ENCODE measurements at places on chromosomes 1 and 21.

- DNase-seq = no peak
These were observed 44.8 kb upstream of the ABCG1 start for GRCh38 chr21:42174173-42174572.

- no peak for DNase-seq
These were observed 110.8 kb upstream of the ADGRL4 start for GRCh38 chr1:79117376-79117775.

GRCh38 chr1:19517017-19517416 lies 31.7 kb upstream of the CAPZB start:
- no peak for DNase-seq

DNA sequence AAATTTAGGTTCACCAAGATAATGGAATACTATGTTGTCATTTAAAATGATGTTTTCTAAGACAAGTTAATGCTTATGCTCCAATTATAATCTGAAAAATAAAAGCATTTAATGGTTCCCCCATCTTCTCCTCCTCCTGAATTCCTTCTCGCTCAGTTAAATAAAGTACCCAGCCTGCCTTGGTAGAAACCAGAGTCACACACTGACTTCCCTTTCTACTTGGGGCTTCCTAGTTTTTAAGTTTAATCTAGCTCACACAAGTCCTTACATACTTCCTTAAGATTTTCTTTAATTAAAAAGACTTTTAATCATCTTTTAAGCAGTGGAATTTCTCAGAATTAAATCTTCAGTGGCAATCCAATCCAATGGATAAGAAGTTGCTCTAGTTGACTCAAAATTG lies 32.9 kb downstream of the CD58 start:
- DNase-seq = no peak

DNA sequence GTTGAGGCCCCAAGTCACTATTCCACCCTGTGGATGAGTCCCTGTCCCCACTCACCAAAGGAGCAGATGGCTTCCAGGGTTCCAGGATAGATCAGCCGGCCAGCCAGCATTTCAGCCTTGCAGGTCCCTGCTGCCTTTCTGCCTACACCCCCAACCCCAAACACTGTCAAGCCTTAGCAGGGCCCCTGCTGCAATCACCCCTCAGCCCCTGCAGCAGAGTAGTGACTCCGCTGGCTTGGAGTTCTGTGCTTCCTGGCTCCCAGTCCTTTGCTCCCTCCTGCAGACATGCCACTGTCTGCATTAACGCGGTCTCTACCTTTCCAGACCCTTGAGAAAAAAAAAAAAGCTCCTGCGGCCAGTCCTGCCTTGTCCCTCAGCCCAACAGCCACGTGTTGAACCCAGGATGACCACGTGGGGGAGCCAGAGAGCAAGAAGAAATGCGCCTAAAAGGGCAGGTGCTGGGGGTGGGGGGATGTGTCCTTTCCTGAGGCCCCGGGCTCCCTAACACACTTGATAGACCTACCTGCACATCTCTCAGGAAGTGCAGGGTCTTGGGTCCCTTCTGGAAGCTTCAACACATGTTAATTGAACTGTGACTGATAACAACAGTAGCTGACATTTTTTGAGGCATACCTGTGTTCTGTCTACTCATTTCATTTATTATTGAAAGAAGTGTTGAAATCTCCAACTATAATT lies 37.4 kb downstream of the RASSF5 start:
- peak; percentile 74 for DNase-seq

DNA sequence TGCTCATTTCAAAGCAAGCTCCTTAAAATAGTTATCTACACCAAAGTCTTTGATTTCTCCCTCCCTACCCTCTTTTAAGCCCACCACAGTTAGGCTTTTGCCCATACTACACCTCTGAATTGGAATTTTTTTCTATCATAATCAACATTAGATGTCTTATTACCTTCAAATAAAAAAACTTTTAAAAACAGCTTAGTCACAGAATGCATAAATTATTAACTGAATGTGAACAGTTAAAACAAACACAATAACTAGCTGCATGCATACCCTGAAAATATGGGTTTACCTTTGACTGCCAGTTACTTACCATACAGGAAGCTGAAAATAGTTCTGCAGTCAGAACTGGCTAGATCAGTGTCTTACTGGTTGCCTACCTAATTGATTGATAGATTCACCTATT lies 210.9 kb downstream of the TGFB2 start:
- no peak for DNase-seq

DNA sequence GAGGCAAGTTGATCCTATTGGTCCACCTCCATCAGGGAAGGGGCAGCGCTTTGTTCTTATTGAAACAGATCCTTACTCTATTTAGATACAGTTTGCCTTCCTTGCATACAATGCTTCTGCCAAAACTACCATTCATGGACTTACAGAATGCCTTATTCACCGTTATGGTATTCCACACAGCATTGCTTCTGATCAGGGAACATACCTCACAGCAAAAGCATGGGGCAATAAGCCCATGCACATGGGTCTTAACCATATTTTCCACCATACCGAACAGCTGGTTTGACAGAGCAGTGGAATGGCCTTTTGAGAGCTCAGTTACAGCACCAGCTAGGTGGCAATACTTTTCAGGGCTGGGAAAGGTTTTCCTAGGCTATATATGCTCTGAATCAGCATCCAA lies 544.8 kb upstream of the ADGRL4 start:
- no peak for DNase-seq

- peak; percentile 83 for DNase-seq
These were observed 1.6 kb downstream of the MFAP2 start for GRCh38 chr1:16978567-16979474.

DNA sequence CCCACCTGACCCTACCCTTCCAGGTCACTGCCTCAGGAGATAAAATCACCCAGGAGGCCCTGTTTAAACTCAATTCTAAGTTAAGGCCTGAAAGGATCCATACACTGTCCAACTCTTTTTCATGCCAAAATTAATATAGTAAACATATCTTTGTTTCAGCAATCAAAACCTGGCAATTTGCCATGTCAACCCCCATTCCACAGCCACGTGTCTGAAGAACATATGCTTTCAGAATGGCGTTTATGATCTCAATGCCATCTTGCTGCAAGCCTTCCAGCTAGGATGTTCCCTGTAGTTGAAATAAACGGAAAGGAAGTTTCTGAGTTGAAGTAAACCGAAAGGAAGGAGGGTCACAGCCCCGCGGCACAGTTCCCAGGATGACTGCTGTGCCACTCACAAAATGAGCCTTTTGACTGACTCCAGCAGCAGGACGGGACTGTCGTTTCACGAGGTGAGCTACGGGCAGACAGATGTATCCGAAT lies 472.0 kb downstream of the SMYD3 start:
- DNase-seq = no peak

DNA sequence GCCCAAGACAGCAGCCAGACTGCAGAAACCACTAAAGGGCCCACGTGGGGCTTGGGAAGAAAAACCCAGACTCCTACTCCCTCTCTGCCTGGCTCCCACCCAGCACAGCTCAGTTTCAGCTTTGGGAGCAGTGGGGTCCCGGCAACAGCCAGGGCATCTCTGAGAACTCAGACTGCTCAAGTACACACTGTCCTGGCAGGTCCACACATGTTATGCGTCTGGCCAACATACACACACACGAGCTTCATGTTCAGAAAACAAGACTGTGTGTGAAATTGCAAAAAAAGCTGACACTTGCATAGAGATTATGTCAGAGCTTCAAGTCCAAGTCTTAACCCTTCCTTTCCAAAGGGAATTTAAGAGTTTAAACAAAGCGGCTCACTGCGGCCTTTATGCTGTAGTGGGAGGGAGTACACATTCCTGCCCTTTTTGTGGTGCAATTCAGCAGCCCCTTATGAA lies 136.6 kb upstream of the CD34 start:
- peak; percentile 83 for DNase-seq

- no peak for DNase-seq
These were observed 292.8 kb upstream of the RGS18 start for GRCh38 chr1:191865479-191865878.

DNA sequence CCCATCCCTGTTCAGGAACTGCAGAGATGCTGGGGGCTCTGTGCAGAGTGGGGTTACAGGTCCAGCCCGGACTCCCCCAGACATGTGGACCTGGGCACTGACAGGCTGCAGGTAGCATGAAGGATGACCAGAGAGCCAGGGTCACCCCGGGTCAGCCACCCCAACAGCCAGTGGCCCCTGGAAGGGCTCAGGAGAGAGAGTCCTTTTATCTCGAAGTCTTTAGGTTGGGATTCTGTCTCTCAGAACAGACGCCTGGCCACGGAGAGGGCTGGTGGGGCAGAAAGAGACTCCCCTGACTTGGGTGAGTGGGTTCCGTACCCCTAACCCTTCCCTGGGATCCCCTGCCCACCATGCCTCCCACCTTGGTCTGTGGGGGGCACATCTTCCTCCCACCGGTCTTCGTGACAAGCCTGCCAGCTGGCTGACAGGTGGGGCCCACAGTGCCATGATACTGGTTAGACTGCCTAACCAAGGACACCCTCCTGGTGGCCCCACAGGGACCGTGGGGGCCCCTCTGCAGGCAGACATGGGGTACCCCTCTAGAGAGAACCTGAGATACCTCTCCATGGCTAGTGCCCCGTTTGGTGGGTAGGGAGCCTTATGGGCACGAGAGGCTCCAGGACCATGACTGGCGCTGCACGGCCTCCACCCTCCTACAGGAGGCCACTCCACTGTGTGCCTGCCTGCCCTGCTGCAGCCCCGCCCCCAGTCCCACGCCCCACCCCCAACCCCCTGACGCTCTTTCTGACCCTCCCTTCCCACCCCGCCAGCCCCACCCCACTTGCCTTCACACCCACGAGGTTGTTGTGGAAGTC lies 24.2 kb downstream of the WNT9A start:
- DNase-seq = no peak

GRCh38 chr1:218694636-218695035 lies 349.5 kb downstream of the TGFB2 start:
- DNase-seq = no peak

DNA sequence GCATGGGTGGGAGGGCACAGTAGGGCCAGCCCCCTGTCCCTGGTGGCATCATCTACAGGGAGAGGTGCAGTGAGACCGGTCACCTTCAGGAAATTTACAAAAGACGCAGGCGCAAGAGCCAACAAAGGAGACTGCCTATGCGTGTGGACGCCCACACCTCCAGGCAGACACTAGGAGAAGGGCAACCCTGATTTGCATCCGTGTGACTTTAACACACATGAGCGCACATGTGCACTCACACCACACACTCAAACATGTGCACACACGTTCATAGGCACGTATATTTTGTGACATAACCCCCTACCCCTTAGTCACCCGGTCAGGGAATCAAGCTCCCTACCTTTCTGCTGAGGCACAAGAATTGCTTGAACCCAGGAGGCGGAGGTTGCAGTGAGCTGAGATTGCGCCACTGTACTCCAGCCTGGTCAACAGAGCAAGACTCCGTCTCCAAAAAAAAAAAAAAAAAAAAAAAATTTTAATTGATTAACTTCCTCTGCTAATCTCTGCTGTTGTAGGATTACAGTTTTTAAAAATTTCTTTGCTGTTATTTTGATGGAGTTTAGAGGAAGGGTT lies 84.7 kb upstream of the SLC25A33 start:
- no peak for DNase-seq

- DNase-seq = no peak
These were observed 52.1 kb upstream of the LGALS8 start for GRCh38 chr1:236471653-236472052.

GRCh38 chr1:171784784-171785183 lies 3.3 kb downstream of the METTL13 start:
- no peak for DNase-seq

DNA sequence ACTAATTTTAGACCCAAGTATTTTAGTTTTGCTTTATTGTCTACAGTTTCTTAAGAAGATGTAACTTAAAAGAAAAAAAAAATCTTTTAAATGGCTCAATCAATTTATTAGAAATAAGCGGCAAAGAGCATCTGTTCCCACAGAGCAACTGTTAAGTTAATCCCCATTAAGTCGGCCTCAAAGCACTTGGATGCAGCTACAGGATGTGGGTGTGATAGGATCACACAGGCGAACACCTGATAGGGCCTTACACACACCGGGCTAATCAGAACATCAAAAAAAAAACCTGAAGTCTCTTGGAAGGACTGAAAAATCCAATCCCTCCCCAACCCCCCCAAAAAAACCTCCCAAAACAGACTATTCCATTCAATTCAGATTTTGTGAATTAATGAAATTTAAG lies 23.0 kb downstream of the APP start:
- DNase-seq = no peak

DNA sequence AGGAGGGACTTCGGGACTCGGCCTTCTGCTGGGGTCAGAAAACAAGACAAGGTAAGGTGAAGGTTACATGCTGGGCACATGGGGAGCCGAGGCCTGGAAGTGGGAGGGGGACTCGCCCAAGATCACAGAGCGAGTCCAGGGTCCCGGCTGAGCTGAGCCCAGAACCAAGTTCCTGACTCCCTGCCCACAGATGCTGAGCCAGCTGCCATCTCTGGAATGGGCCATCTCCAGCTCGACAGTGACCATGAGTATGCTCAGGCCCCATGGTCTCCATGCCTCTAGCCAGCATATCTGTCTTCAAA lies 26.7 kb upstream of the EDN2 start:
- no peak for DNase-seq

GRCh38 chr1:110338309-110338885 lies 780 bp upstream of the RBM15 start:
- DNase-seq = peak; percentile 96

Data from aorta (tissue), 5 donors.